ENCODE measurements at places on chromosomes 1 and 21. TPM values are rescaled to one million over a fixed set of nuclear protein-coding genes. Genes with fewer than 3 reads are reported as not detected.

- H3K36me3 ChIP-seq = no peaks in the 10 kb centered on the region
- H3K27ac ChIP-seq = no peak overlapping the region
- H3K4me1 ChIP-seq = peaks cover 23% of the 10 kb centered on the region
- H3K27me3 ChIP-seq = no peaks in the 10 kb centered on the region
- no peak for DNase-seq
- no peak overlapping the region for H3K4me3 ChIP-seq
Observed at GRCh38 chr1:112981426-112981825, 25.4 kb upstream of the SLC16A1 start.

- peaks cover 25% of the 10 kb centered on the region for H3K27me3 ChIP-seq
- H3K27ac ChIP-seq = peak overlapping the region; percentile 35
- peaks cover 16% of the 10 kb centered on the region for H3K4me1 ChIP-seq
- DNase-seq = peak; percentile 62
Observed at GRCh38 chr1:26994020-26994786, 711 bp downstream of the TRNP1 start.

DNA sequence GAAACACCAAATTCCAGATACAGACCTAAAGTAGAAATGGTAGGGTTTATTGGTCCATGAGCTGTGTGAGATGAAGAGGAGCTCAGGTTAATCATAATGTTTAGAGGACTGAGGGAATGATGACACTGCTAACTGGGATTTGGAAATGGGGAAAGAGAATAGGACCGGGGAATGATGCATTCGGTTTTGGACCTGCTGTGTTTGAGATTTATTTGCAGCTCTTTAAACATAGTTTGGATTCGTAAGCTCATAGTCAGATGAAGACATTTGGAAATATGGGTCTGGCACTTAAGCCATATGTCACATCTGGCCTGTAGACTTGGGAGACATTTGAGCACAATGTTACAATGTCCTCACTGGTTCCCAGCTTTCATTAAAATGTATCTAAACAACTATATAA lies 127.9 kb upstream of the DUSP10 start:
- H3K4me1 ChIP-seq = no peaks in the 10 kb centered on the region
- no peak overlapping the region for H3K4me3 ChIP-seq
- no peak overlapping the region for H3K27ac ChIP-seq
- DNase-seq = peak; percentile 15

The GCLM gene
- 1.5 TPM for total RNA-seq

DNA sequence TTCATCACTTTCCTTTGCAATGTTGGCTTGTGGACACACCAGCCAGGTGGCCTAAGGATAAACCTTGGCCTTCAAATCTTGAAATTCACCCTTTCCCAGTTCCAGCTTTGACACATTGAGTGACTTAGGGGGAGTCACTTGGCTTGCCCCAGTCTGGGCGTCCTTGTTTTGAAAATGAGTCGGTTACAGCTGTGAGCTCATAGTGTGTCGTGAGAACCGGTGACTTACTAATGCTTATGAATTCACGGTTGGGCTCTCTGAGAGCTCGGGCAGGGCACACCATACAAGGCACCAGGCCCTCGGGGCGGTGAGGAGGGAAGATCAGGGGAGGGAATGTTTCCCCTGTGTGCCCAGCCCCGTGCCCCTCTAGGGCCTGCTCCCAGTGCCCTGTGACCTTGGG lies 126.9 kb upstream of the TMPRSS2 start:
- no peaks in the 10 kb centered on the region for H3K4me1 ChIP-seq
- no peak overlapping the region for H3K4me3 ChIP-seq
- no peaks in the 10 kb centered on the region for H3K36me3 ChIP-seq
- no peak overlapping the region for H3K27ac ChIP-seq

All from cardiac muscle cell (in vitro differentiated cells and primary cell).